ENCODE measurements at places on chromosomes 13 and 19.

GRCh38 chr19:4504891-4505569, 13.3 kb downstream of the PLIN4 start:
- no peak for DNase-seq

DNA sequence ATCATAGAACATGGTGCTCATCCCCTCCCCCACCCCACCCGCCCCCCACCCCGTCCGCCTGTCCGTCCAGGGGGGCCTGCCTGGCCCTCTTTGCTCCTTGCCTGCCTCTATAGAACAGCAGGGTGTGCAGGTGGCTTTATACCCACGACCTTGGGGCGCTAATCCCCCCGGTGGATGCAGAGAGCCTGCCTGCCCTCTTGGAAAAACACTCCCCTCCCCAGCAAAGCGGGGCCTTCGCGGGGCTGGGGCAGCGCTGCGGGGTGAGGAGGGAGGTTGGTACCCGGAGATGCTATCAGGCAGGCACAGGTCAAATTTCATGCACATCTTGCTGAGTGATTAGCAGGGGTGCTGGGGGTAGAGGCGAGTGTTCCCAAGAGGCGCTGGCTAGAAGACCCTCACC, 21.9 kb downstream of the RFX1 start:
- no peak for DNase-seq

- no peak for DNase-seq
Measured at GRCh38 chr19:41172297-41173164, 20.5 kb upstream of the CYP2S1 start.

DNA sequence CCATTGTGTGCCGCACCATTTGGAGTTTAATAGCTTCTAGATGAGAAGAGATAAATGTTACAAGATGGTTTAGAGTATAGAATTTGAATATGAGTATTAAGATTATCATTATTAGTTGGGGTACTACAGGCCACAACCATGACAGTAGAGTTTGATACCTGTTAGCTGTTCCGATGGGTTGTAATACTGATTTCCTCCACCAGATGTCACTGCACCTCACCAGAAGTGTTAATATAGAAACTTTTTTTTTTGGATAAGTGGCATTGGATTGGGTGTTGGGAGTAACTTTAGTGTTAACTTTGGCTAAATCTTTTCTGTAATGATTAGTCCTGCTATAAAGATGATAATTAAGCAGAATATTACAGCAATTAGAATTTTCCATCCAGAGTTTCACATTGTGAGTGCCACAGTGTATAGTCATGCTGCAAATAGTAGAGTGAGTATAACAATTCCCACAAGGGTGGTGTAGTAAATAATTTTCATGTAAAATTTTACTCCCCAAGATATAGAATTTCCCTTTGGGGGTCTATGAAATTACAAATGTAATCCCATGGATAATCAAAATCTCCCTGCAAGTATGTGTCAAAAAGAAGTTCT, 56.3 kb downstream of the PSG3 start:
- no peak for DNase-seq

GRCh38 chr13:75101348-75101747, 380.6 kb downstream of the TBC1D4 start:
- DNase-seq: no peak

DNA sequence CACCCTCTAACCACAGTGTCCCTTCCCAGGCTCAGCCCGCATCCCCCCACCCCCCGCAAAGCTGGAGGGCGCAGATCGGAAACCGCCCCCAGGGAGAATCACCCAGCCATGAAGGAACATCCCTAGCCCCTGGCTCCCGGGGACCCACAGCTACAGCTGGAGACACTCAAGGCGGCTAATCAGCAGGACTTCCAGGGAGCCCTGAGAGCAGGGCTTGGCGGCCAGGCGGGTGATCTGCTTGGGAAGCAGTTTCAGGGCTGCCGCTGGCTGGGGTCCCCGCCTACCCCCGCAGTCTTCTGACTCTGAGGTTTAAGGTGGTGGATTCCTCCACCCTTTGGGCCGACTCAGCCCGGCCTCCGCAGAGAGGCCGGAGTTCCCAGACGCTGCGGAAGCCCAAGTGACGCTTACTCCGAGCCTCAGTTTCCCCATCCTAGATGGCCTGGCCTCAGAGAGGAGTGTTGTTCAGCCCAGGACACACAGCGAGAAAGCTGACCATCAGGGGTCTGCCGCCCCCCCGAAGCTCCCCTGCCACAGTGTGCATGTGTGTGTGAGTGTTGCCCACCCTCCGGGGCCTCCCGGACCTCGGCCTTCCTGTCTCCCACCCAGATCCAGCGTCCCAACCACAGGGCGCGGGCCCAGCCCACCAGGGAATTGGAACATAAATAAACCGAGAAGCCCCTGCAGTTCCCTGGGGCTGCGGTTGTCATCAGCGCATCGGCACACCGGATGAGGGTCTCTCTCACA, 9.8 kb downstream of the FUT6 start:
- no peak for DNase-seq

DNA sequence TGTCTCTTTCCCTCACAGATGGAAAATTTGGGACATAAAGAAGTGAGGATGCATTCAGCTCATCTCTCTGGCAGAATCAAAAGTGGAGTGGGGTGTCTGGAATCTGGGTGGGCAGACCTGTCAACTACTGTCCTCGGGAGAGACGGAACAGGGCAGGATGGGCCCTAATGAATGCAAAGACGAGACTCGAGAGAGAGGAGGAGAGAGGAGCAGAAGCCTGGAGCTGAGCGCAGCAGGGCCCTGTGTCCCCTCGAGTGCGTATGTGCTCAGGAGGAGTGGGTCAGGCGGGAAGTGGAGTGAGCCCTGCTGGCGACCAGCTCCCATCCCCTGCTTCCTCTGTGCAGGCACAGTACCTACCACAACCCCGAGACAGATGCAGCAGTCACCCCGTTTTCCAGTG, 78.9 kb downstream of the TEX29 start:
- no peak for DNase-seq

GRCh38 chr13:42211704-42212464, 60.1 kb upstream of the AKAP11 start:
- no peak for DNase-seq

DNA sequence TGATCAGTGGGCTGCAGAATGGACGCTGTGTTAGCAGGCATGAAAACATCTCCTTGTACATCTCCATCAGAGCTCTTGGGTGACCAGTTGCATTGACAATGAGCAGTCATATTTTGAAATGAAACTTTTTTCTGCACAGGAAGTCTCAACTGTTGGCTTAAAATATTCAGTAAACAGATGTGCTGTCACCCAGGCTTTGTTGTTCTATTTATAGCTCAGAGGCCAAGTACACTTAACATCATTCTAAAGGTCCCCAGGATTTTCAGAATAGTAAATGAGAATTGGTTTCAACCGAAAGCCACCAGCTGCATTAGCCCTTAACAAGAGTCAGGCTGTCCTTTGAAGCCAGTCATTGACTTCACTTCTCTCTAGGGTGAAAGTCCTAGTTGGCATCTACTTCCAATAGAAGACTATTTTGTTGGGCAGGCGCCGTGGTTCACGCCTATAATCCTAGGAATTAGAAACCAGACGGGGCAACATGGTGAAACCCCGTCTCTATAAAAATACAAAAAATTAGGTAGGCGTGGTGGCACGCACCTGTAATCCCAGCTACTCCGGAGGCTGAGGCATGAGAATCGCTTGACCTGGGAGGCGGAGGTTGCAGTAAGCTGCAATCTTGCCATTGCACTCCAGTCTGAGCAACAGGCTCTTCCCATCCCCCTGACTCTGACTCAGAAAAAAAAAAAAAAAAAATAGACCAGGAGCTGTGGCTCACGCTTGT, 7.9 kb upstream of the PDE4A start:
- DNase-seq: no peak

DNA sequence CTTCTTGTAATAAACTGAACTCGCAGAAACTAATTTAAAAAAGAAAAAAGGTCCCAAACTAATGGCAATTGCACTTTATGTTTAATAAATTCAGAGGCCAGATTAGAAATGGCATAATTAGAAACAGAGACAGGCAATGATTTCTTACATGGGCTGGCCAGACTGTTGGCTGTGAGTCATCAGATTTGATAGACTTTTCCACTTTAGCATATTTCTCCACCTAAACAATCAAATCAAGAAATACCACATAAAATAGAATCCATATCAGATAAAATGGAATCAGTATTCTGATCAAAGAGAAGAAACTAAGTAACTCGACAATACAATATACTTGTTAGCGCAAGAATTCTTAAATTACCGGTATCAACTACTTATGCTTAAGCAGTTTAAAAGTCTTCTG, 29.0 kb downstream of the EXOSC8 start:
- DNase-seq: no peak

- peak; percentile 29 for DNase-seq
Measured at GRCh38 chr19:11578258-11579142, 1.1 kb upstream of the ACP5 start.

DNA sequence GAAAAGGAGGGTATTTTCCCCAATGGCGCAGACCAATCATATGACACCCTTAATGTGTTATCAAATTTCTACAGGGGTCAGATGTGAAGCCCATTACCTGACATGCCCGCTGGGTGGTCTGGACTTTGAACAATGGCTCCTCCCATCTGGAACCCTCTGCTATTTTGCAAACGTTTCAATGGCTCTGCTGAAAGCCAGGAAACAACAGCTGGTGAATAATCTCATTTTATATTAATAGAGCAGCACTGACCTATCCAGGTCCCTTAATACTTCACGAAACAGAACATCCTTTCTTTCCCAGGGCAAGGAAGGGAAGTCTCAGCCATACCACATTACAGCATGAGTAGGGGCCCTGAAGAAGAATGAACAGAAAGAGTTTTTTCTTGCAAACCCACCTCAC, 20.3 kb upstream of the KPNA3 start:
- DNase-seq: no peak

DNA sequence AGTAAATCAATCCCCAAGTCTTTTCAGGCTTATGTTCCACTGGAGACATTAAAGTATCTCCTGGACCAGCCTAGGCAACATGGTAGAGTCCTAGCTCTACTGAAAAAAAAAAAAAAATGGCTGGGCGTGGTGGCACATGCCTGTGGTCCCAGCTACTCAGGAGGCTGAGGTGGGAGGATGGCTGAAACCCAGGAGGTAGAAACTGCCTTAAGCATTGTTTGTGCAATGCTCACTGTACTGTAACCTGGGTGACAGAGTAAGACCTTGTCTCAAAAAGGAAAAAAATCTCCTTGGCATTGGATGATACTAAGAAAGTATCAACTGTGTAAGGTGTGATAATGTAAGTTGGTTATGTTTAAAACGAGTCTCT, 8.8 kb downstream of the KLK8 start:
- no peak for DNase-seq

DNA sequence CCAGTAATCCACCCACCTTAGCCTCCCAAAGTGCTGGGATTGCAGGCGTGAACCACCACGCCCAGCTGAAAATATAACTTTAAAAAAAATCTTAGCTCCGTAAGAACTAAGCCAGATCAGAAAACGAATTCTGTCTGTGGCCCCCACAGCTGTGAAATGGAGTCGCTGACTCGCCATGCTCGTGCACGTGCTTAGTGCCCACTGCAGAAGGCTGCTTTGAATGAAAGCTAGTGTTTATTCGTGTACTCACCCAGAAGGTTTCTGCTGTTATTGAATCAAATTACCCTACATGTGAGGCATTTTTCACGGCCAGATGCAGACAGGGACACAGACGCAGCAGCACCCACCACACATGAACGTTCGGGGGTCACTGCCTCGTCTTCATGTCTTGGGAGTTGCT, 61.7 kb upstream of the F7 start:
- DNase-seq: no peak

- DNase-seq: no peak
Measured at GRCh38 chr13:83121896-83122295, 760.4 kb downstream of the SLITRK1 start.

DNA sequence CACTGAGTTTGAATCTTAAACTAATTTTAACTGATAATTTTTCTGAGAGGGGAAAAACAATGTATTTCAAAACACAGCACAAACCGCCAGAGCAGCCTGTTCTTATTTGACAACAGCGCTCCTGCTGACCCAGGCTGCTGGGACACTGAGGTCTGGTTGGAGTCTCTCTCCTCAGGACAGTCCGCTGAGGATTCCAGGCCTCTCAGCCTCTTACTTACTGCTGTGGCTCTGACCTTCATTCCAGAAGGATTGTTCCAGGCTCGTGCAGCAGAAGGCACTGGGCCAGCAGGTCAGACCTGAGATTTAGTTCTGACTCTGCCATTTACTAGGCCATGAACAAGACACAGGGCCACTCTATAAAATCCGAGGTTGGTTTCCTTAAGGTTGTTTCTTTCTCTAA, 393.6 kb downstream of the TDRD3 start:
- no peak for DNase-seq
